T-helper 2 cell treated with Interferon-gamma antibody and Interleukin-4, amounts not matched to agents 100 ng/mL and 5 ng/mL, for 36 hours (primary cell): ENCODE measurements at places on chromosomes 7 and 10. TPM values are rescaled to one million over a fixed set of nuclear protein-coding genes. Genes with fewer than 3 reads are reported as not detected.

The GALNT17 gene
- not detected in 2 replicates for total RNA-seq

The GPC2 gene
- 7.0 and 8.5 TPM in 2 replicates for total RNA-seq

The MMD2 gene
- not detected in 2 replicates for total RNA-seq

The SLC4A2 gene
- total RNA-seq = 111 and 119 TPM in 2 replicates

The PRDX3 gene
- total RNA-seq = 132 and 139 TPM in 2 replicates

The NKX1-2 gene
- total RNA-seq = not detected in 2 replicates

The TAS2R4 gene
- 1.1 TPM in 2 replicates for total RNA-seq
